Activated naive CD4-positive, alpha-beta T cell (primary cell): ENCODE measurements at places on chromosomes 16 and 17.

- DNase-seq = no peak
Observed at GRCh38 chr16:27640277-27640600, 90.3 kb downstream of the KATNIP start.

DNA sequence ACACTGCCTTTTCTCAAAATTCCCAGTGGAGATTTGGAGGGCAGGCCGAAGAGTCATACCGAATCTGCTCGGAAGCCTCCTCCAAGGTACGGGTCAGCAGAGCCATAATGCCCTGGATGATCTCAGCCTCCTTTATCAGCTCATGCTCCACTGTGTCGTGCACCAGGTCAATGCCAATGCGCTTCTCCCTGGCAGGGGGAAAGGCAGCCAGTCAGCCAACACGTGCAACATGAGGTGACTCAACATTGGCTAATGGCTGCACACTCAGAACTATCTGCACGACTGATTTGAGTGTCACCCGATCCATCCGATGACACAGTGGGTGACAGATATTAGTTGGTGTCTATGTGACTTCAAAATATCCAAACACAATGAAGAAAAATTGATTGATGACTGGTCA lies 15.8 kb downstream of the TEKT1 start:
- DNase-seq = no peak

GRCh38 chr17:62652251-62653001 lies 25.0 kb downstream of the MRC2 start:
- no peak for DNase-seq

- no peak for DNase-seq
Observed at GRCh38 chr17:4483012-4483840, 15.5 kb upstream of the SPNS2 start.

DNA sequence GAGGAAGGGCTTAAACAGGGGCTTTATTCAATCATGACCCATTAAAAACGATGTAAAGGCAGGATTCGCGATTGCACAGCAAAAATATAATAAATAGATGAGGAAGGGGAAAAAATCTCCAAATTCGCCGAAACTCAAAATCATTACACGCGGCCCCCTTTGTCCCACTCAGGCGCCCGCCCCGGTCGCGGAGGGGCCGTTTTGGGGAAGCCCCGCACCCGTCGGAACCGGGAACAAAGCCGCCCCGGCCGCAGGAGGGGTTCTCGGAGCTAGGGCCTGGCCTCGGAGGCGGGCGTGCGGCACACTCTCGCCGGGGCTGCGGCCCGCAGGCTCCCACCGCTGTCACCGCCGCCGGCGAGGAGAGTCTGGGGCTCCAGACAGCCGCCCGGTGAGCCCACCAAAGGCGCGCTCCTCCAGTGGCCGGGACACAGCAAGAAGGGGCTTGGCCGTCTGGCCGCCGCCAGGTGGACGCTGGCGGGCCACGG lies 521 bp downstream of the C16orf87 start:
- no peak for DNase-seq

- DNase-seq = no peak
Observed at GRCh38 chr16:59126486-59126885, 392.4 kb upstream of the GOT2 start.

DNA sequence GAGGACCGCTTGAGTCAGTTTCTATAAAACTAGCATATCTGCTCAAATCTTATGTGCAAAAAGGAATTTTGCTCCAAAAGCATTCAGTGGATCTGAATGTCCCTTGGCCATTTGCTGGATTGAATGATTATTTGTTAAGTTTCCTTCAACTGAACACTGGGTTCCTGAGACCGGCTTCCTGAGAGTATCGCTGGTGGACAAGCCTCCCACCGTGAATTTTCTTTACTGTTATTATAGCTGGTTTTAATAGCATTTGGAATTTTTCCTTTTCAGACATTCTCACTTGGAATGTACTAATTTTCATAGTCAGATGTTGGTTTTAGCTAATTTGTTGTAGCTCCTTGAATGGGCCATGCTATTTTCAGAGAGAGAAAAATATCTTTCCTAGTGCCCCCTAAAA lies 9.8 kb upstream of the MYOCD start:
- no peak for DNase-seq

GRCh38 chr16:57950382-57950781 lies 20.5 kb downstream of the CNGB1 start:
- no peak for DNase-seq

GRCh38 chr17:37493249-37494027 lies 3.7 kb downstream of the DUSP14 start:
- no peak for DNase-seq

GRCh38 chr17:66583112-66583748 lies 251.7 kb upstream of the CACNG5 start:
- DNase-seq = no peak

GRCh38 chr16:88390735-88391134 lies 8.0 kb downstream of the ZNF469 start:
- no peak for DNase-seq

DNA sequence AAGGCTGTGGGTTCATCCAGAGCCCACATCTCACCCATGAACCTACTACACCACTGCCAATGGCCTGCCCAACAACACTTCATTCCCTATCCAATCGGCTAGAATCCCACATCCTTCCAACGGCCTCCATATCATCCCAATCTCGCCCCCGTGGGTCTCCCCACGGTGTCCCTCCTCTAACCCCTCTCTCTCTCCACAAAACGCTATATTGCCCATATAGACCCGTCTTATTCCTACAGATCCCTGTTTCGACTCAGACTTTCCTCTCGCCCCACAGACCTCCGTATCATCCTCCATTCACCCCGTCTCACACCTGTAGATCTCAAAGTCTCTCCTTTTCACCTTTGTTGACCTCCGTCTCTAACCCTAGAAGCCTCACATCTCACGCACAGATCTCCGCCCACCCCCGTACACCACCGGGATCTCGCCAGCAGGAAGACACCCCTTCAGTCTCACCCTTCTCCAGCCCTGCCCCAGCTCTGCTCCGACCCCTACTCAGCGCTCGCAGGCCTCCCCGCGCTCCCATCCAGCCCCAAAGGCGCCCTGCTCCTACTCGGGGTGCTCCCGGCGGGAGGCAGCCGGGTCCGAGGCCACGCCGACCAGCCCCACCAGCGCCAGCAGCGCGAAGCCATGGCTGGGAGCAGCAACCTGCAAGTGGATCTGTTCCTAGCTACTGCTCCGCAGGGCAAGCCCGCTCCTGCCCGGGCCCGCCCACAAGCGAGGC lies at the start of gene FDXR:
Gene FDXR (minus strand): TSS at position 682 of the 724 bp plus-strand sequence. CDS start 50 bp downstream, at position 632.
- DNase-seq = no peak

GRCh38 chr17:80725517-80725916 lies 180.9 kb downstream of the RPTOR start:
- DNase-seq = no peak

GRCh38 chr17:79438058-79438457 lies 172.8 kb downstream of the RBFOX3 start:
- DNase-seq = no peak

DNA sequence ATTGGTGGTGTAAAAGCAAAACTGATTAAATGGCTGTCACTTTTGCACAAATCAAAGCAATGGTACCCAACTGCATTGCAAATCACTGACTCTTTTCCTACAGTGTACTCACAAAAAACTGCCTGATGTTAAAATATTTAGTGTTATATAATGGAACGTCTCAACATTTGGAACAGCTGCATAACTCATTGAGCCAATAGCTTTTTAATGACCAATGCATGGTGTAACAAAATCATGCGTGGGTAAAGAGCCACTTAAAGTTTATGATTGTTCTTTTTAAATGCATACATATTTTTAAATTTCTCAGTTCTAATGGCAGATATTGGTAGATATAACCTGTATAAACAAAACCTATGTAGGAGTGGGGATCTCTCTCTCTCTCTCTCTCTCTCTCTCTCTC lies 204.0 kb upstream of the MPHOSPH6 start:
- DNase-seq = no peak

GRCh38 chr16:4570688-4571321 lies 14.7 kb downstream of the C16orf96 start:
- DNase-seq = no peak

GRCh38 chr16:85626191-85626981 lies 13.3 kb downstream of the GSE1 start:
- no peak for DNase-seq

GRCh38 chr16:26987597-26988010 lies 79.1 kb upstream of the C16orf82 start:
- DNase-seq = no peak

DNA sequence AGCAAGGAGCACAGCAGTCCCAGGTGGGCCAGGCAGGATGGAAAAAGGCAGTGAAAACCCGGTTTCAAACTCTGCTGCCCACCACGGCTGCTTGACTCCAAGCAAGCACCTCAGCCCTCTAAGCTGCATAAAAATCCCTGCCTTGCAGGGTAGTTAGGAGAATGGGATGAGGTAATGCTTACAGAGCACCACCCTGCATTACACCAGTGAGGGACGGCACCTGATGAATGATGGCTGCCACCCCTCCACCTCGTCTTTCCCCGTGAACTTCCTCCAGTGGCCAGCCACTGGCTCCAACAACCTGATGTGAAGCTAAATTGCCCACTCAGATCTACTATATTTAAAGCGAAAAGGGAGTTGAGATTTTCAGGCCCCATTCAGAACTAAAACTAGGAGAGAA lies 21.3 kb downstream of the MIEF2 start:
- no peak for DNase-seq

DNA sequence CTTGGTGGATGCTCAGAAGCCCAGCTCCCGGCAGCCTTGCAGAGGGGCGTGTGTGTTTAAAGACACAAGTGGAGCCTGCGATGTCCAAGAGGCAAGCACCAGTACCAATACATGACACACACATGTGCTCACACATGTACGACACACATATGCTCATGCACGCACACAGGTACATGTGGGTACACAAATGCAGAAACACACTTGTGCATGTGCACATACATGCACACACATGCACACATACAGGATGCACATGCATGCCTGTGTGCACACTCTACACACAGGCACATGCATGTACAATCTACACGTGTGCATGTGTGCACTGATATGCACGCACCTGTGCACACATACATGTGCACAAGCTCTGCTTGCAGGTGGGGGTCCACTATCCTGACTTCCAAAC lies 10.8 kb downstream of the RBFOX3 start:
- no peak for DNase-seq

GRCh38 chr16:3458278-3458851 lies 14.9 kb downstream of the NAA60 start:
- no peak for DNase-seq

DNA sequence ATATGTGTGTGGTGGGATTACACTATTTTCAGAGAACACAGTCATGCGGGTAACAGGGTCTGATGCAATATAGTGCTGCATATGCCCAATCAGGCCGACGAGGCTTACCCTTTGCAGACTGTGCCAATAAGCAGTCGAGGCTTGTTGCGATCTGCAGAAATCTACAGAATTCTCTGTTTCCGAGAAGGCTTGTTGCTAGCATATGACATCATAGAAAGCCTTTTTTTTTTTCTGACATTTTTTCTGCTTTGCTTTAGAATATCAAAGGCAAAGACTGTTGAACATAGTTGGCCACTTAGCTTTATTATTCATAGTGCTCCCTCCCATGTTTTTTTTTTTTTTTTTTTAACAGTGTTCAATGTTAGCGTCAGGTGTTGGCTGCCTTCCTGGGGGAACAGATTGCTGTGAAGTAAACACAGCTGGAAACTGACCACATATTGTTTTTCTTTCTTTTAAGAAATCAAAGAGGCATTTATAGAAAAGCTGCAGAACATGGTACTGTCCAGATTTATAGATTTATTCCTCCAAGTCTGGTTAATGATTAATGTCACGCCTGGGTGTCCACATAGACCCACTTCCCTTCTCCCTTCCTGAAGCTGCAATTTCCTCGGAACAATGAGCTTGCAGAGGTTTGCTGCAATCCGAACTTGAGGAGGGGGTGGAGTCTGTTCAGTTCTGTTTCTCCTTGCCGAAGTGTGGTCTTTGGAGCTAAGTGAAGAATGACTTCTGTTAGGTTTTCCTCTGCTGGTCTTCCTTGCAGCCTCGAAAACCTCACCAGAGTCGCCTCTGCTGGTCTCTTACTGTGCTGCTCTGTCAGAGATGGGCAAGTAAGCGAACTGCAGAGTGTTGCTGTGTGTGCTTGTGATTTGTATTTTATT lies 87.3 kb downstream of the MAP2K6 start:
- DNase-seq = no peak

DNA sequence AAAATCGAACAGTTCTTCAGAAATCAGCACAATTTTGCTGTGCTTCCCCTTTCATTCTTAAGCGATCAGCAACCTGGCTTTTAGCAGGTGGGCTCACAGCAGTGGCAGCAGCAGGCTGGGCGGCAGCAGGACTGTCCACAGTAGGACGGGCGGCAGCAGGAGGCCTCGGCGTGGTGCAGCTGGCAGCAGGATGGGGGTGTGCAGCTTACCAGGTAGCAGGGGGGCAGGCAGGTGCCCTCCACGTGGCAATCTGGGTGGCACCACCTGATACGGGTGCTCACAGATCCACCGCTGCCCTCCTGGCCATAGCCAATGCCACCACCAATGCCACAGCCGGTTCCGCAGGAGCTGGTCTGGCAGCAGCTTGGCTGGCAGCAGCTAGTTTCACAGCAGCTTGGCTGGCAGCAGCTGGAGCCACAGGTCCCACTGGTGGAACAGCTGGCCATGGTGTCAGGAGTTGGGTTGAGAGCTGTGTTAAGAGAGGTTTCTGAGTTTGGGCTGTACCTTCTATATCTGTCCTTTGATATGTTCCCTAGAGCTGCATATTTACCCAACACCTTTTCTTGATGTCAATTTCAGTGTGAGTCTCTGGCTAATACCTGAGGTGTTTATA lies at the start of gene KRTAP1-4:
Gene KRTAP1-4 (minus strand): TSS at position 563 of the 613 bp plus-strand sequence. CDS start 117 bp downstream, at position 446.
- no peak for DNase-seq

DNA sequence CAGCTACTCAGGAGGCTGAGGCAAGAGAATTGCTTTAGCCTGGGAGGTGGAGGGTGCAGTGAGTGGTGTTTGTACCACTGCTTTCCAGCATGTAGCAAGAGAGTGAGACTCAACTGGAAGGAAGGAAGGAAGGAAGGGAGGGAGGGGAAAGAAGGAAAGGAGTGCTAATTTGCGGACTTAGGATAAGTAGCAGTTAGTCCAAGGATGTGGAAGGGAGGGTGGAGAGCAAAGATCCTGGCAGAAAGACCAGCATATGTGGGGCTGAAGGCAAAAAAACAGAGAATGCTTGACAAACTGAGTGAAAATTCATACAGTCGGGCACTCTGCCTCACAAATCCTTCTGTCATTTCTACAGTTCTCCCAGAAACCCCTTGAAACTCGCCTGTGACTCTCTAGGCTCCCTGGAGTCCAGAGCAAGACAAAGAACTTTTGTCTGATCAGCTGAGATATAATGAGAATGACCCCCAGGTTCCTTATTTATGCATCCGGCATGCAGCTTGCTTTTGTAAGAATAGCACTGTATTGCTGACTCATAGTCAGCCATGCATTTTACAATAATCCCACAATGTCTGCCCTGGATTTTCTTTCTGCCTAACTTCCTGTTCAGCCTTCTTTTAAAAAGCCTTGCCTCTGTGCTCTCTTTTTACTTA lies 31.5 kb downstream of the CDK5RAP3 start:
- DNase-seq = no peak
